ENCODE measurements at places on chromosomes 12 and 14.

DNA sequence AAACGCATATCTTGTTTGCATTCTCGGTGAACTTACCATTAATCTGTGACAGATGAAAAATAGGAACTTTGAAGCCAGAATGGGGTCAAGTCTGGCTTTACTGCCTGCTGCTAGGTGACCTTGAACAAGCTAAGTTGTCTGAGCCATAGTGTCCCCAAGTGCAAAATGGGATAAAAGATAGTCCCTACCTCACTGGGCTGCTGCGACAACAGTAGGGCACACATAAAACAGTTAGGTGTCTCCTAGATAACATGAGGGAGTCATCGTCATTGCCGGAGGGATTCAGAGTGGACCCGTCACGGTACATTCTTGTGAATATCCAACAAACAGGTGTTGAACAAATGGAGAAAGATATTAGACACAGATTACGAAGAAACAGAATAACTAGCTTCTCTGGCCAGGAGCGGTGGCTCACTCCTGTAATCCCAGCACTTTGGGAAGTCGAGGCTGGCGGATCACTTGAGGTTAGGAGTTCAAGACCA lies 71.2 kb downstream of the NINJ2 start:
- DNase-seq, result no peak

DNA sequence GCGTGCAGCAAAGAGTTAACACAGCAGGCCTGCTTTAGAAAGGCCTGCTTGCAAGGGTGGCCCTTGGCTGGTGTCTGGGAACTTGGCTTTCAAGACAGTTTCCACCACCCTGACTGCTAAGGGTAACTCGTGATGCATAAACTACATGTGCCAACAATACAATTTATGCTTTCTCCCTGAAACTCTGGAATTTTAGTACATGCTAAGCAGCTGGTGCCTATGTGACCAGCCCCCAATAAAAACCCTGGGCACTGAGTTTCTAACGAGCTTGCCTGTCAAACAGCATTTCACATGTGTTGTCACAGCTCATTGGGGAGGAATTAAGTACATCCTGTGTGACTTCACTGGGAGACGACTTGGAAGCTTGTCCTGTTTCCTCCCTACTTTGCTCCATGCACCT lies 133.1 kb downstream of the SLC5A8 start:
- no peak for DNase-seq

- DNase-seq, result no peak
Measured at GRCh38 chr12:132204063-132204792, 60.0 kb downstream of the NOC4L start.

DNA sequence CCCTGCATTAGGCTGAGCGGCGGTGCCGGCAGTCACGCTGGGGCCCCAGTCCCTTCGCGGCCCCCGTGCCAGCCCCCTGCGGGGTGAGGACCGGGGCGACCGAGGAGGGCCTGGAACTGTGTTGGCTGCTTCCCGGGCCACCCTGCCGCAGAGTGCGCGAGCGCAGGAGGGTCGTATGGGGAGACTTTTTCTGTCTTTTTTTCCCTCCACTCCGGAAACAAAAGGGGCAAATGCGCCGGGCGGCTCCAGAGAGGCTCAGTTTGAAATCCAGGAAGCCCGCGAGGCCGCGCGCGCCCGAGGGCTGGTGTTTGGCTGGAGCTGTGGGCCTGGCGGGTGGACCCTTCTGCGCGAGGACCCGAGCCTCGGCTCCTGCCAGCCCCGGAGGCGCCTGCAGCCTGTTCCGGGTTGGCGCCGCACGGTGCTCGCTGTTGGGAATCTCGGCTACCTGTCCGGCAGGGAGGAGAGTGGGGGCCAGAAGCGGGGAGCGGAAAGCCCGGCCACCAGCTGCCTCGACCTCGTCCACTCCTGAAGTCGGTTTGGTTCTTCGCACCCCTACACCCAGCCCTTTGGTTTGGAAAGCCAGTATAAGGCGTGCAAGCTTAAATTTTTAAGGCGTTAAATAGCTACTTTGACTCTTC lies 638 bp downstream of the PLEKHG3 start:
- no peak for DNase-seq

- no peak for DNase-seq
Measured at GRCh38 chr14:96065661-96066459, 26.7 kb downstream of the C14orf132 start.

- DNase-seq, result no peak
Measured at GRCh38 chr14:38799671-38800070, 303.4 kb downstream of the SEC23A start.

DNA sequence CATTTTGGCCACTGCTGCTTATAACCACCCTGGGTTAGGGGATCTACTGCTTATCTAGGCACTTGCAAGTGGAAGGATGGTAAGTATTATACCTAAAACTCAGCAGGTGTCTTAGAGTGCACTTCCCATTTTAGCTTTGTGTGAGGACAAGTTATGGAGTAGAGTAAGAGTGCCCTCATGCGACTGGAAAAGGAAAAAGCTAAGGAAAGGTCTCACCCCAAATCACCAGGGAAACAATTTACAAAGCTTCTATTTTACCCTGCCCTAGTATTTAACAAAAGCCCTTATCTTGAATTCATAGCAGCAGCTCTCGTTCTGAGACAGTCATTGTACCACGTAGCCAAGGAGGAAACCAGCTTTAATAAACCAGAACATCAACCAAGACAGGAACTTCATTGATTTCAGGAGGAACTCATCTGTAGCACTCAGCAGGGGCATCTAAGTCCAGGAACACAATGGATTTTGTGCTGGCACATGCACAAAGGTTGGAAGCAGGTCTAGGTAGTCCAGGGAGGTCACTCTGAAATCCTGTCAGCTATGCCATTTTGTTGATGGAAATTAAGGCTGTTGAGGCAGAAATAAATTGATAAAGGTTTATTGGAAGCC lies 2.9 kb downstream of the RDH12 start:
- no peak for DNase-seq

GRCh38 chr12:130970908-130971233 lies 17.2 kb downstream of the ADGRD1 start:
- DNase-seq, result no peak

DNA sequence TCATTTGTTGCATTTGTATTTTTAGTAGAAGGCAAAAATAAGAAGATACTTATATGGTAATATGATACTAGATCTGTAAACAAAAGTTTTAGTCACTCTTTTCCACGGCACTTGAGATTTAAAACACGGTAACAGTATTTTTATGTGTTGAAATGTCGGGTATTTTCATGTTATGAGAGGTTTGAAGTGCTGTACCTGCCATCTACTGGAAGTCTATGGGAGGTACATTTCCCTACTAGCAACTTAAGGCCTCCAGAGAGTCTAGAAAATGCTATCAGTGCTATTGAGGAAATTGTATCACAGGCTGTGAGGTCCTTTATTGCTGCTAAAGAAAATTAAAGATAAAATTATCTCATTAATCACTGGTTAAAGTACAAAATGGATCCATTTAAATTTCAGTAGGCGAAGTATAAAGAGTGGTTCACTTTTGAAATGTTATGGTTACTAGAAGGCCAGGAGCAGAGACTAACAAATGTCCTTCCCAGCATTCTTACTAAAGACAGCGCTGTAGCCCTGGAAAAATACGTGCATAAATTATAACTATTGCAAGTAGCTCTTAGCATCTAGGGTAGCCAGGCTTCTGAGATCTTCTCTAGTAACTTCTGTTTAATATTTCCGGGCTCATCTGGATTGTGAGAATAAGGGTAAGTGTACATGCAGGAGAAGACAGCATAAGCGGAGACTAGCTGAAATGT lies 77.6 kb upstream of the PRKD1 start:
- no peak for DNase-seq

- no peak for DNase-seq
Measured at GRCh38 chr12:123306200-123306599, 34.5 kb upstream of the CDK2AP1 start.

DNA sequence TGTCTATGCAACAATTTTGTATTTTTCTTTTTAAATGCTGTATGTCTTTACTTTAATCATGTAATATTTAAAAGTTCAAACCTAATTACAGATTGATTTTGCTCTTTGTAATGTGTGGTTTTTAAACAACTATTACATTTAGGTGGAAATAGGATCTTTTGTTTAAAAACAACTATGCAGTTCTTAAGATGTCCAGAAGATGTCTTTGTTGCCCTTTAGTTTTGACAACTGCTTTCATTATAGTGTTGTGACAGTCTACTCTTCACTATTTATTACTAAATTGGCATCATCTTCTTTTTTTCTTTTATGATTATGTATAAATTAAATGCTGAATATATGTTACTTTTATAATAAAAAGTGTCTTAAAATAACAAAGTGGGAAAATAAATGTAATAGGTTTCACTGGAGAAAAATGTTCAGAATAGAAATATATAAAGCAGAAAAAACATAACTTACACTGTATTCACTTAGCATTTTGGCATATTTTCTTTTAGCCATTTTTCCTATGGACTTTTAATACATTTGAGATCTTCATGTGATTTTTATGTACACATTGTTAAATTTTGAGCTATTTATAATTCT lies 27.1 kb upstream of the PCNX4 start:
- DNase-seq, result no peak

DNA sequence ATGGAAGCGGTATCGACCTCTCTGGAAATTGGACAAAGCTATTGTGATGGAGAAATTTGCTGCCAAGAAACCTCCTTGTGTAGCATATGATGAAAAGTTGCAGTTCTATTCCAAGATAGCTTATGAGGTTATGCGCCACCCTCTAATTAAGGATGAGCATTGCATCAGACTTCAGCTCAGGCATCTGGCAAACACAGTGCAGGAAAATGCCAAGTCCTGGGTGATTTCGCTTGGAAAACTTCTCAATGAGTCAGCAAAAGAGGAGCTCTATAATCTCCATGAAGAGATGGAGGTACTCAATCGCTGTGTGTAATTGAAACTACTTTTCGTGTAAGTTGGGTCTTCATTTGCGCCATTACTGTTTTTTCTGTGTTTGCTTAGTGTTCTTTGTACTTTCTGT lies 51.2 kb downstream of the DNAH10 start:
- DNase-seq, result no peak

GRCh38 chr14:96502621-96503305 lies 581 bp downstream of the PAPOLA start:
- DNase-seq, result no peak

GRCh38 chr14:76710056-76711010 lies 50.9 kb upstream of the VASH1 start:
- no peak for DNase-seq

- DNase-seq, result no peak
Measured at GRCh38 chr12:24894879-24895278, 54.0 kb downstream of the BCAT1 start.

DNA sequence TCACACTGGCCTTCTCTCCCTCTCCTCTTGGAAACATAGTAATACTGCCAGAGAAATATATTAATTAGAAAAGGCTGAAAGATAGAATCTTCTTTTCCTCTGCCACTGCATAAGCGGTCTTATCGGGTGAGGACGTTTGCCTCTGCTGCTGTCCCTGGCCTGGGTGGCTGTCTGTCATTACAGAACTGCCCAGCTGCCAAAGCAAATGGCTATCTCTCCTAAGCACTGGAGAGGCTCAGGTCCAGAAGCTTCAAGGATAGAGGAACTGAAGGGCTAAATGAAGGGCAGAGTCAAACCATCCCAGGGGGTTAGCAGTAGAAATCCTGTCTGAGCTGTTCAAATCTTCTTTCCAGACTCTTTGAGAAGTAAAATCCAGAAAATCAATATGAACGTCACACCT lies 198.6 kb upstream of the CAND1 start:
- DNase-seq, result no peak

- DNase-seq, result no peak
Measured at GRCh38 chr14:41872931-41873685, 266.4 kb downstream of the LRFN5 start.

- DNase-seq, result no peak
Measured at GRCh38 chr12:39296496-39296895, 146.4 kb downstream of the KIF21A start.

DNA sequence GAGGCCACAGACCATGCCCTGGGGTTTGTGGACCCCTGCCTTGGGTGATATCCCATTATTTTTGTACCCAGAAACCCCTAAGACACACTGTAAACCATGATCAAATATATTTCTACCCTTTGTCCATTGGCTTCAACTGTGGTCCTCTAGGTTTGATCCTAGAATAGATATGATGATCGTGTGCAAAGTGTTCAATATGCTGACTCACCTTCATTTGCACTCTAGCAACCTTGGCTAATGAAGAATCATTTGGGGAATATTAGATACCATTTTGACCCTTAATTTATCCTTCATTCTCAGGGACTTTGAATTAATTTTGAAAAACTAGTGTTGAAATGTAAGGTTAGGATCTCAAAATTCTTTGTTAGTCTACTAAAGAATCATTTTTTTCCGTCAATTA lies 73.1 kb upstream of the RAP1B start:
- DNase-seq, result no peak

- DNase-seq, result no peak
Measured at GRCh38 chr12:103620395-103620794, 33.3 kb downstream of the STAB2 start.

- no peak for DNase-seq
Measured at GRCh38 chr12:88854260-88854659, 274.0 kb upstream of the KITLG start.

GRCh38 chr12:116222358-116222757 lies 55.1 kb downstream of the MED13L start:
- DNase-seq, result no peak

DNA sequence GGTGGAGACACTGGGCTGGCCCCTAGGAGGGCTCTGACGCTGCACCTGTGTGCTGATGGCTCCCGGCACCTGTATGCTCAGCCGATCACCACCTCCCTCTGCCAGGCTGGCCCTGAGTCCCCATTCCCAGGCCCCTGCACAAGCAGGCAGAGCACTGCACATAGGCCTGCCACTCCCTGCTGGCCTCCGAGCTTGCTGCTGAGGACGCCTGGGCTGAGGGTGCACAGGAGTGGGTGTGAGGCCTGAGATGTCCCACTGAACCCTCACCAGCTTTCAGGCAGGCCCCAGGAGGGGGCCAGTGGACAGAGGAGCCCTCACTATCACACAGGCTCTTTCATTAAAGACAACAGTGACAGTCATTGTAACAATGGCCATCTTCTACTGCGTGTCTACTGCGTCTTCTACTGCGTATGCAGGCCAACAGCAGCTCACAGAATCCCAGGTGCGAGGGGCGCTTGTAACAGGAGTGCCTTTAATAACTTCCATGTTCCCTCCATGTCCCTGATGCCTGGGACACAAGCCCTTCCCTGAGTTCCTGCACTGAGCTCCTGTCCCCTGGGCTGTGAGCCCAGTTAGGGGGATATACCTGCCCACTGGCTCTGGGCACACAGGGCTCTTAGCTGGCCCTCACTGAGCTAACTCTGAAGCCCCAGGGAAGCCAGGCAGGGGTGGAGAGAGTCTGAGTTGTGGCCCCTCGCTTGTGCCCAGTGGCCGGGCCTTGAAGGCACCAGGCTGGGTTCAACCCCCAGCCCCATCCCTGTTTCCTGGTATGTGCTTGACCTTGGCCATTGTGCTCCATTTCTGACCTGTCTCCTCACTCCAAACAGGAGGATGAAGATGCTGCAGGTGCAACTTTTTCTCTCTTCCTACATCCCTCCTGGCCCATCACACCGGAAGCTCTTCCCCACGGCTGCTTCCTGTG lies 71.3 kb downstream of the PRIMA1 start:
- DNase-seq, result no peak

- DNase-seq, result no peak
Measured at GRCh38 chr12:53198486-53199110, 8.5 kb downstream of the ITGB7 start.

- no peak for DNase-seq
Measured at GRCh38 chr12:43179486-43179885, 372.5 kb downstream of the ADAMTS20 start.

- DNase-seq, result no peak
Measured at GRCh38 chr12:9763025-9763424, 2.3 kb upstream of the CD69 start.

Data from esophagus squamous epithelium (tissue), 5 donors.